ENCODE measurements at places on chromosomes 11 and 22.

DNA sequence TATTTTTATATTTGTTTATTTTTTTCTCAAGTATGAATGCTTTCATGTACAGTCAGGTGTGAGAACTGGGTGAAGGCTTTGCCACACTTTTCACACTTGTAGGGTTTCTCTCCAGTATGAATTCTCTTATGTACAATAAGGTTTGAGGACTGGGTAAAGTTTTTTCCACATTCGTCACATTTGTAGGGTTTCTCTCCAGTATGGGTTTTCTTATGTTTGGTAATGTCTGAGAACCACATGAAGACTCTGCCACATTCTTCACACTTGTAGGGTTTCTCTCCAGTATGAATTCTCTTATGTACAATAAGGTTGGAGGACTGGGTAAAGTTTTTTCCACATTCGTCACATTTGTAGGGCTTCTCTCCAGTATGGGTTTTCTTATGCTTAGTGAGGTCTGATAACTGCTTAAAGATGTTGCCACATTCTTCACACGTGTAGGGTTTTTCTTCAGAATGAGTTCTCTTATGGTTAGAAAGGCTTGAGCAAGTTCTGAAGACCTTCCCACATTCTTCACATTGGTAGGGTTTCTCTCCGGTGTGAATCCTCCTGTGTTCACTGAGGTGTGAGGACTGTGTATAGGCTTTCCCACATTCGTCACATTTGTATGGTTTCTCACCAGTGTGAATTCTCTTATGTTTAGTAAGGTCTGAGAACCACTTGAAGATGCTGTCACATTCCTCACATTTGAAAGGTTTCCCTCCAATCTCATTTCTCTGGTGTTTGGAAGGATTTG lies 19.7 kb downstream of the ZNF195 start:
- no peak for DNase-seq

DNA sequence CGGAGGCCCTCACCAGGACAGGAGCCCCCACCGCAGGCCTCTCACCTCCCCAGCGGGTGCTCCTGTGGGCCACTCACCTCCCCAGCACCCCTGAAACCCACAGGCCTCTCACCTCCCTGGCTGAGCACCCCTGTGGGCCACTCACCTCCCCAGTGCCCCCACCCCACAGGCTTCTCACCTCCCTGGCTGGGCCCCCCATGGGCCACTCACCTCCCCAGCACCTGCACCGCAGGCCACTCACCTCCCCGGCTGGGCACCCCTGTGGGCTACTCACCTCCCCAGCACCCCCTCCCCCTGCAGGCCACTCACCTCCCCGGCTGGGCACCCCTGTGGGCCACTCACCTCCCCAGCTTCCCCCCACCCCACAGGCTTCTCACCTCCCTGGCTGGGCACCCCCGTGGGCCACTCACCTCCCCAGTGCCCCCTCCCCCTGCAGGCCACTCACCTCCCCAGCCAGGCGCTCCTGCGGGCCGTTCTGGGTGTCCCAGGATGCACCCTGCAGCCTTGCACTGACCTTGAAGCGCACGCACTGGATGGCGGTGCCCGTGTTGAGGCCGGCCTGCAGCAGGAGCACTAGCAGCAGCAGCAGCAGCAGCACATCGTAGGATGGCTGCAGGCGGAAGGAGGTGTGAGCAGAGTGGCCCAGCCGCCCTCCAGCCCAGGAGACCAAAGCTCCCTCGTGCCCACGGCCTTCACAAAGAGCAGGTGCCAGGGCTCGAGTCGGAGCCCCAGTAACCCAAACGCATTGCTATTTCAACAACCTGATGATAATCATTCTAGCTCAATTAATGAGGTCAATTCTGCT lies 5.7 kb upstream of the TTLL8 start:
- DNase-seq, result no peak

DNA sequence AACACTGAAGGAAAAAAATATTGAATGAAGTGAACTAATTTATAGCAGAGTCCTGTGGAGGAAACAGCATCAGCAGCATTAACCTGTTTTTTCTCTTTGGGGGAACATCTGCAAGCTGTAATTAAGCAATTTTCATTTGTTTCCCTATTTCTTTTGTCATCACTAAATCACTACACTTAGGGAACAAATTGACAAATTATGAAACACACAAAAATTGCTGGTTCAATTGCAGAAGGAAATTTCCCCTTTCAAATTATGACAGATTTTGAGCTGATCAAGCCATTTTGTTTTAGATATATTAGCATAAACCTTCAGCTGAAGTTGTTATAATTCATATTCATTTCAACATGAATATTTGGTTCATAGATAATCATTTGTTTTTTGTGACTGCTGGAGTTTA lies 22.2 kb upstream of the RAG2 start:
- DNase-seq, result no peak

DNA sequence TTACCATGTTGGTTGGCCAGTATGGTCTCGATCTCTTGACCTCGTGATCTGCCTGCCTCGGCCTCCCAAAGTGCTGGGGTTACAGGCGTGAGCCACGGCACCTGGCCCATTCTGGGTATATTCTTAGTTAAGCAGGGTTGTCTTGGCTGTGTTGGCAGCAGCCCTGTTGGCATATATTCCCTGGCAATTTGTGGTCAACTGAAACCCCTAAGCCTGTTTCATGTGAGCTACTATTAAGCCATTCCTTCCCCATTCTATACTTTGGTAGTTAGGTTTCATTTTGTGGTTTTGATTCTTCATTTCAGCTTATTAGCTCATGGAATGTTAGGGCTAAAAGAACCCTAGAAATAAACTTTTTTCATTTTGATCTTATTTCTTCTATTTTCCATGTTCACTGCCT lies 22.2 kb upstream of the IL18BP start:
- no peak for DNase-seq

- peak; percentile 71 for DNase-seq
These were observed 51.8 kb downstream of the OTOG start for GRCh38 chr11:17598700-17599459.

DNA sequence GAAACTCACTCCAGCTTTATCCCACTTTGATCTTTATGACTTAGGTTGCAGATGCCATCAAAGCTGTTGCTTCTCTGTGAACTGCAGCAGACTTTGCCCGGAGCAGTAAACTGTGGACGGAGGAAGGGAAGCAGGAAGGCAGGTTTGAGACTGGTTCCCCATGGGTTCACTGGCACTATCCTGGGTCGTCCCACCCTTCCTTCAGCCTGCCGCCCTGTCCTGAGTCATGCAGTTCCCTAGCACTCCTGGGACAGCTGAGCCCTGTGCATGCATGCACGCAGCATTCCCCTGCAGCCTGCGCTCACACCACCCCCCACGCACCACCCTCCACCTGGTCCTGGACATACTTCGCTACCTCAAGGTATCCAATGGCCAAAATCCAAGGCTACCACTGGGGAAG lies 23.5 kb upstream of the P2RY2 start:
- DNase-seq, result no peak

DNA sequence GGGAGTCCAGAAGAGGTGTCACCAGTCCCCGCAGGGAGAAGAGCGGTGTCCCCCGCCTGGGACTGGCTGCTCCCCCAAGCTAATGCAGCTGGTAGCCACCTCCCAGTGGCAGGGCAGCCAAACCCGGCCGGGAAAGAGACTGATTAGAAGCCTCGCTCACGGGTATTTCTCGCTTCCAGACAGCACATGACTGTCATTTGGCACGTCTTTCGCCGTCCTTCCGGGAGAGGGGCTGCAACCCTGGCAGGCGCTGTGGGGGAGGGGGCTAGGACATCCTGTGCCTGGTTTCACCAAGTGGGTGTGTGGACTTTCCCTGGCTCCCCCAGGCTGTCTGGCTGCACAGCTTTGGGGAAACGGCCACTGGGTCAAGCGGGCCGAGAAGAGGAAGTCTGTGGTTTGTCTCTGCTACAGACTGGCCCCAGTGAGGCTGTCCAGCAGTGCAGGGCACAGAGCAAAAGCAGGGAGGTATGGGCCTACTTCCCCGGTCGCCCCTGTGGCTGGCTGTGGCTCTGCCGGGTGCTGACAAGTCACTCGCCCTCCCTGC lies 3.8 kb downstream of the CD81 start:
- no peak for DNase-seq

DNA sequence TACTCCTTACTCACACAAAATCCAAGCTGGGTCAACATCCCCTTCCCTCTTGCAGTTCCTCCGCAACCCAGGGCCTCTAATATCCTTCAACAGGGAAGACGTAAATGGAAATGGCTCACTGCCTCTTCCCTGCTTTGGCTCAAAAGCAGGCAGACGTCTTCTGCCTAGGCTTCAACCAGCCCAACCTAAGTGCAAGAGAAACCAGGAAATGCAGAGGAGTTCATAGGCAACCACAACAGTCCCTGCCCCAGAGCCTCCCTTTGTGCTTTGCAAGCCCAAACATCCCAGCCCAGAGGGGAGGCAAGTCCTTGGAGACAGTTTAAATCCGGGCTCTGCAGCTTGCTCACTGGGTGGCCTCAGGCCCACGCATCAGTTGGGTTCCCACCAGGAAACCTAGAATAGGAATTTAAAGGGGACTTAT lies 33.3 kb downstream of the CD6 start:
- DNase-seq, result peak; percentile 54

DNA sequence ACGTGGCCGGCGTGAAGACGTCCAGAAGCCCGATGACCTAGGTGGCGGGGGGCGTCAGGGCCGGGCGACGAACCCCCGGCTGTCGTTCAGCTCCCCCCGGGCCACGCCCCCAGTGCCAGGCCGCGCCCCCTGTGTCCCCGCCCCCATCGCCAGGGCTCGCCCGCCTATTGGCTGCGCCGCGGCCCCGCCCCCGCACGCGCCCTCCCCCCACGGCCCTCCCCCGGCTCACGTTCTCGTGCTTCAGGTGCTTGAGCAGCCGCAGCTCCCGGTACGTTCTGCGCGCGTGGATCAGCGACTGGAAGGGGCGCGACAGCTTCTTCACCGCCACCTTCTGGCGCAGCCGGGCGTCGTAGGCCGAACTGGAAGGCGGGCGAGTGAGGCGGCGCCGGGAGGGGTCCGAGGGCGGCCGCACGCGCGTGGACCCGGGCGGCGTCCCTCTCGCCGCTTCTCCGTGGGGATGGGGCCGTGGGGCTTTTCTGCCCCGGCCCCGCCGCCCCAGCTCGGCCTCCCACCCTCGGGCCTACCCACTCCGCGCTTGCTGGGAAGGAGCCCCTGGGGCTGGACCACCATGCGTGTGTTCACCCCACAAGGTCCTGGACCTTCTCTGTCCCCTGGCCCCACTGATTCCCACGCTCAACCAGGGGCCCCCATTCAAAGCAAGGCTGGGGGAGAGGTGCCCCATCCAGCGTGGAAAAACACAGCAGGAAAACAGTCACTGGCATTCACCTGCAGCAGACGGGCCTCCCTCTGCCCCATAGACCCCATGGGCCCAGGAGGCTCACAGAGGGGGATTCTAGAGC lies 2.4 kb downstream of the MAPK11 start:
- peak; percentile 51 for DNase-seq

DNA sequence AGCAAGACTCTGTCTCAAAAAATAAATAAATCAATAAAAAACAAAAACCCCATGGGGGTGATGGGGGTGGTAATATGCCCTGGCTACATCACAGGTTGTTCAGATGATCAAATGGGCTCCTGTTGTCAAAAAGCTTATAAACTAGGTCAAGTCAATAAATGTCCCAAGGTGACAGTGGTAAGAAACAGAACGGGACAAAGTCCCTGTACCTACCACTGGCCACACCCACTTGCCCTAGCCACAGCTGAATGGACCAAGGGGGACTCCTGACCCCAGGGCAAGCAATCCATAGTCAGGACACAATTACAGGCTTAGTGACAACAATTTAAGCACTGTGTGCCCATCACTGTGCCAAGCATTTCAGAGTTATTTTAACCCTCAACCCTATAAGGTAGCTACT lies 6.0 kb downstream of the NAGA start:
- no peak for DNase-seq

DNA sequence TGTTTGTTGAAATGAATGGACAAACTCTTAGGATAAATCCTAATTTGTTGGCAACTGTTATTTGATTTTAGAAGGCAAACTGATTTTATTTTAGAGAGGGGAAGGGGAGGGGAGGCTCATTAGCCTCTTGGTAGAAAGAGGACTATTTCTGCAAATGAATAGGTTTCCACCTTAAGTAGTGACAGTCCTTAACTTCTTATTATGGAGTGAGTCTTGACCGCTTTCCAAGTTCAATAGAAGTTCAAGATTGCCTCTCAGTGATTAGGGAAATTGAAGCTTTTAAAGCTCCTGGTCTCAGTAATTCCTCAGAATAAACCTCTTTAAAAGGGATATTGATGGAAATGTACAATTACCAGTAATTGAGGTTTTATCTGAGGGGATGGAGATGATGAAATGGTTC lies 55.7 kb downstream of the PANX1 start:
- no peak for DNase-seq

DNA sequence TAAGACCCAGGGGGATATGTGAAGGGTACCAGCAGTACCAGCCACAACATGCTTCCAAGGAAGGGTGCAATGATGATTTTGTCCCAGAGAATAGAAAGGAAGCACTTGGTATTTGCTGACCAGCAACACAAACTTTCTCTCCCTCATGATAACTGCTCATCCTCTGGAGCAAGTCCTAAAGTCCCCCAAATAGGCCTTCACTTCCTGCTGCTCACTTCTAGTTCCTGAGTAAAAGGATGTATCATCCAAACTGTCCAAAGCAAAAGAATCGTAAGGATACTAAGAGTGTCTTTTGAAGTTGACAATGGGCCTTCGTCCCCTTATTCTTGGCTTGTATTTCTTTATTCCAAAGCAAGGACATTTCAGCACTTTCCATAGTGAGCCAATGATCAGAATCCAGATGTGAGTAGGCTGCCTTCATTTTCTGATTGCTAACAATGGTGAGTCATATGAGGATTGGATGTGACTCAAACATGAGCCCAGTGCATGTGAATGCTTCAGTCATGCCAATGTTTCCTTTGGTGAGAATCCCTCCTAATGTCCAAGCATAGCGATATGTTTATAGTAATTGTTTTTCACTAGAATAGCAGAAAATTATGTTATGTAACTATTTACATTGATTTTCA lies 243.4 kb upstream of the POU2AF2 start:
- DNase-seq, result no peak

DNA sequence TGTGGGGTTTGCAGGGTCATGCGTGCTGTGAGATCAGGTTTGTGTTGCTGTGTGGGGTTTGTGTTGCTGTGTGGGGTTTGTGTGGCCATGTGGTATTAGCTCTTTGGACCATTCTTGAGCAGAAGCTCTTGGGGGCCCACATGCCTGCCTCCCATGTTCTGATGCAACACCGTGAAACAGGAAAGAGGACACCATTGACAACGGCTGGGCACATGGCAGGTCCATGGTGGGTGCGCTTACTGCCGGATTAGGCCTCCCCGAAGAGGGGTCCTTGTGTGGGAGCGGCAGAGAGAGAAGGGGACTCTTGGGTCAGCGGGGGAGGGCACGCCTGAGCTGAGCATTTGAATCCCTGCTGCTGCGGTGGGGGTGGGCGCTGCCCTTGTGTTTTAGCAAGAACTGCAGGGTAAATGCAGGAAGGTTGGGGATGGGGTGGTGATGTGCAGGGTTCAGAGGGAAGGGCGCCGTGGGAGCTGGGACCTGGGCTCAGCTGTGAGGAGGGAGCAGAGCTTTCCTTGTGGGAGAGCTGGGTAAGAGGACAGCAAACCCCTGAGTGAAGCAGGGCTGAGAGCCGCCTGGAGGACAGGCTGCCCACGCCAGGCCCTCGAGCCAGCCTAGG lies 361.5 kb downstream of the TBC1D22A start:
- DNase-seq, result no peak

DNA sequence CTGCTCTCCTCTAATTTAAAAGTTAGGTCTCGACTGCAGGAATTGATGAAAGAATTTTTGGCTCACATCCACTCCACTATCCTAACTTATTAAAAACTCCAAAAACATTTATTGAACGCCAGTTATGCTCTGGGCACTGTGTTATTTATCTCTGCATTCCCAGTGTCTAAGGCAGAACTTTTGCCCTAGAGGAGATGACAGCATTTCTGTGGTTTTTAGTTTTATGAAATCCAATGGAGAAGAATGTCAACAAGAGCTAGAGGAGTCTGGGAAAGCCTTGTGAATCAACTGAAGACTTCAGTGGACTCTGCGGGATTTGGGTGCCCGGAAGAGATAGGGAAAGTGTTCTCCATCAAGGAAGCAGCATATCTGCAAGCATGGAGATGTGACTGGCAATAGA lies 217.0 kb upstream of the PGR start:
- no peak for DNase-seq
